Foreskin fibroblast (primary cell): ENCODE measurements at places on chromosomes 6 and 20.

- no peak for DNase-seq
These were observed 34.9 kb downstream of the ESF1 start for GRCh38 chr20:13749811-13750210.

- no peak for DNase-seq
These were observed 117.9 kb upstream of the PCSK2 start for GRCh38 chr20:17108896-17109295.

- no peak for DNase-seq
These were observed 13.5 kb downstream of the REV3L start for GRCh38 chr6:111469543-111469942.

DNA sequence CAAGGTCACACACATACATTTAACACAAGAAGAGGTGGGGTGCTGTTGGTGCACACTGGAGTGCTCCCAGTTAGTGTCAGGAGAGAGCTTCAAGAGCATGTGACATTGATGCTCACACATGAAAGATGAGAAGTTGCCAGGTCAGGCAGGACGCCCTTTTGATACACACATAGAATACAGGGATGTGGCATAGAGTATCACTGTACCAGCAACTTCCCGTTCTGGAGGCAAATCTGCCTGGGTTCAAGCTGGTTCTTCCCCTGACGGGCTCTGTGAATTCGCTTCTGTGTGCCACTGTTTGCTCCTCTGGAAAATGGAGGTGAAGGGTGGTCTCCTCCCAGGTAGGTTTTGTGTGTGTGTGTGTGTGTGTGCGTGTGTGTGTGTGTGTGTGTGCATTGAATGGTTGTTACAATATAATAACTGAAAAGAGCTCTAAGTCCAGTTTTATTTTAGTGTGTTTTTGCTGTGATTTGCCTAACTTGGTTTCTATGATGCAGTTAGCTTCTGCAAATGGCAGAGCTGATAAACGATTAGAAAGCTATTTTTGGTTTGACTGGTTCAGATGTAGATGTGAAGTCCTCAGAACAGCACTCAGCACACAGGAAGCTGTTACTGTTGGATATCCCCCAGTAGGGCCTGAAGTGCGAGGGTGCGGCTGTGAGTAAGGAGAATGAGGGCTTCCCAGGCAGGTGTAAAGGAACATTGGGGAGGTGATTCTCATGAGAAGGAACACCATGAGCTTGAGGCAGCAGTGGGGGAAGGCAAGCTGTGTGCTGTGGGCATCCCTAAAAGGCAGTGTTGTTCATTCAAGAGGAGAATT lies 53.4 kb downstream of the HIVEP1 start:
- no peak for DNase-seq

GRCh38 chr6:53892707-53893106 lies 97.9 kb downstream of the LRRC1 start:
- no peak for DNase-seq

- DNase-seq, result no peak
These were observed 77.1 kb downstream of the FARS2 start for GRCh38 chr6:5338177-5338960.
